ENCODE measurements at places on chromosomes 13 and 19. TPM values are rescaled to one million over a fixed set of nuclear protein-coding genes. Genes with fewer than 3 reads are reported as not detected.

Gene TIMM50
- total RNA-seq = 42.8 TPM

Gene PDX1
- total RNA-seq = not detected

Gene AMER2
- not detected for total RNA-seq

Gene TRPC4
- total RNA-seq = 59.2 TPM

Gene ZNF709
- 5.9 TPM for total RNA-seq

Gene LILRB3
- not detected for total RNA-seq

Gene PPM1N
- 0.96 TPM for total RNA-seq

Gene PSPN
- total RNA-seq = 0.96 TPM

Gene ZNF835
- total RNA-seq = 1.7 TPM

Gene SIGLEC12
- not detected for total RNA-seq

Gene CACTIN
- 33.5 TPM for total RNA-seq

Gene ZNF541
- 0.85 TPM for total RNA-seq

Gene GAPDHS
- not detected for total RNA-seq

Gene ATXN8OS
- not detected for total RNA-seq

Gene RCBTB1
- 21.4 TPM for total RNA-seq

Gene UPF1
- 65.4 TPM for total RNA-seq

Gene OR10H1
- total RNA-seq = not detected

Gene TUBB4A
- 1.1 TPM for total RNA-seq

Gene BRSK1
- total RNA-seq = 6.7 TPM

Gene PDE4C
- total RNA-seq = 4.2 TPM

Gene ZNF582
- total RNA-seq = 4.5 TPM
